ENCODE measurements at places on chromosomes 5 and 9.

- no peak for DNase-seq
These were observed 35.7 kb downstream of the DPYSL3 start for GRCh38 chr5:147474140-147474539.

- no peak for DNase-seq
These were observed 172.7 kb upstream of the MEF2C start for GRCh38 chr5:89055695-89056085.

GRCh38 chr5:68225188-68225910, 9.8 kb downstream of the PIK3R1 start:
- peak; percentile 28 for DNase-seq

GRCh38 chr5:149317281-149318048, 27.8 kb upstream of the GRPEL2 start:
- DNase-seq, result no peak

GRCh38 chr9:83422527-83422926, 115.7 kb downstream of the FRMD3 start:
- DNase-seq, result no peak

DNA sequence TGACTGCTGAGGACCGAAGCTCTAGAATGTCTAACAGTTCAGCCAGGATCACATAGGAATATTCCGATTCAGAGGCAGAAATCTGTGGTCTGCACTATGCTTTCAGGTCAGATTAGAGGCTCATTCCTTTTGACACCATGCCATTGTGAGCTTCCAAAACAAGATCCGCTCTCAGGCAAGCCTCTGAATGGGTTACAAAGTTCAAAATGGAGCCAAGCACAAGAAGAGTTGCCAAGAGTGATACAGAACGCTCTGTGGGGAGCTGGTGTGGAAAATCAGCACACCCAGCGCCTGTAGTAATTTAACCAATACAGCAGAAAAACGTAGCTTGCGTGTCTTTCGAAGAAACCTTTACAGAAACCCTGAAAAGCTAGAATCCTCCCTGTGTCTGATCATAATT, 33.3 kb upstream of the FAT2 start:
- peak; percentile 47 for DNase-seq

DNA sequence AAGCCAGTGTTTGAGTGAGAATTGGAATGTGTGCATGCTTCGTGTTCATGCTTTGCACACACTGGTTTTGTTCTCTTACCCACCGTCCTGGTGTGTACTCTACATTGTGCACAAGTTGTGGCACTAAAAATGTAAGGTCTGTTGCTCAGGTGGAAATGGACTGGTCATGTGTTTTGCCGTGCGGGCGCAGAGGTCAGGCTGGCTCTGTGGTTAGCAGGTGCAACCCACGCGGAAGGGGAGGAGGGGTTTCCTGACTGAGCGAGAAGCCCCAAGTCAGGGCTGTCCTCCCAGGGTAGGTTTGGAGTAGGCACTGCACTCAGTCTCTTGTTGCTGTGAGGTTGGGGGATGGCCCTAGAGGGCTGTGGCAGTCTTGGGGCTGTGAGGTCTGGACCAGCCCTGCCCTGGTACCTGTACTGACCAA, 86.6 kb downstream of the EHMT1 start:
- no peak for DNase-seq

DNA sequence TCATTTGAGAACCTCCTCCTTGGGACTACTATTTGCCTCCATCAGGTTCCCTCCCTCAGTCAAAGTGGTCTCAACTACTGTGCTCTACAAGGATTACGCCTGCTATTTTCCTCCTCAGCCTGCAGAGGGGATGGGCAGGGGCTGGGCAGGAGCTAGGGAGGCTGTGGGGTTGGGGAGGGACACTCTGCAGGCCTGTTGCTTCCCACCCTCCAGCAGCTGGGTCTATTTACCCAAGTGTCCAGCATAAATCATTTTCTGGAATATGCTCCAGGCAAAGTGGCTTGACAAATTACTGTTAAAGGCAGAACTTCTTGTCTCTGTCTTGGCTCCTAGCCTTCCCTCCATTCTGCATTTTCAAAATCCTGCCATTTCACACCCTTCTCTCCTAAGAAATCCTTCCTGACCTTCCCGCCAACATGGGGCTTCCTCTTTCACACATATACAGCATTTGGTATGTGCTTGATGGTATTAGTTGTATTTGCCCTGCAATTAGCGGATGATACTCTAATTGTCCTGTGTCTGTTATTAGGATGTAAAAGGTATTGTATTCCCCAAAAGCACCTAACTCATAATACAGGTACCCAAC, 106.7 kb downstream of the EFNA5 start:
- no peak for DNase-seq

- DNase-seq, result no peak
These were observed 174.4 kb downstream of the MARCHF11 start for GRCh38 chr5:16005225-16005624.

DNA sequence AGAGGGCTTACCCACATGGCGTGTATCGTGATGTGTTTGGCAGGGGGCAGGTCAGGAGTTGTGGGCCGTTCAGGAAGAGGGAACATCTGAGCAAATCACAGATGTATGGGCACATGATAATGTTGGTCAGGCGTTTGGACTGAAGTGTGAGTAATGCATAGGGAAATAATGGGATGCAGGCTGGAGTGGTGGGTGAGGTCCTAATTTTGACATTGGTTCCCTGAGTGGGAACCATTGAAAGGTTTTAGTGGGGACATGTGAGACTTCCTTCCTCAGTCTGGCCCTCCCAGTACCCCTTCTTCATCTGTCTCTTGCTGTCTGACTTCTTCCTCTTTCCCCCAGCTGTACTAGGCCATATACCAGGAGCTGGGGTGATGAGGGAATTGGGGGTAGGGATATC, 7.6 kb downstream of the OTULIN start:
- no peak for DNase-seq

- DNase-seq, result no peak
These were observed 307.6 kb downstream of the CWC27 start for GRCh38 chr5:65076251-65076869.

- DNase-seq, result no peak
These were observed 91.9 kb upstream of the CHD1 start for GRCh38 chr5:99020698-99021048.

DNA sequence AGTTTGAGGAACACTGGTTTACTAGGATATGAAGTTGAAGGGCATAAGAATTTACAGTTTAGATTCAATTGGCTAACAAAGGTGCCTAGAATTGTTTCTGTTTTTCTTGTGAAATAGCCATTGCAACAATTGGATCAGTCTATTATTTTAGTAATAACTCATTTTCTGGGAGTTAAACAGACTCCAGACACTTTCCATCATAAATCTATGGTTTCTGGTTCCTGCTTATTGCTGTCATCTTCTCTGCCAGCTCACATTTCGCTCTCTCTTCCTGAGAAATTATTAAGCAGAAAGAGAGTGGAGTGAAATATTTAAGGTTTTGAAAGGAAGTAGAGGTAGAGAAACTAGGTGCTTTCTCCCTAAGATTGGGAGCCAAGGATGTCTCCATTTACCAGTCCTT, 165.1 kb upstream of the PRR16 start:
- no peak for DNase-seq

GRCh38 chr5:161287436-161287835, 259.1 kb downstream of the GABRB2 start:
- DNase-seq, result no peak

- DNase-seq, result no peak
These were observed 324 bp downstream of the LPCAT1 start for GRCh38 chr5:1523480-1523792.

- no peak for DNase-seq
These were observed 68.8 kb downstream of the ITGA1 start for GRCh38 chr5:52856564-52856963.

- no peak for DNase-seq
These were observed 8.7 kb downstream of the HINT1 start for GRCh38 chr5:131156385-131156784.

- DNase-seq, result no peak
These were observed 28.0 kb upstream of the GRAMD2B start for GRCh38 chr5:126395198-126395597.

DNA sequence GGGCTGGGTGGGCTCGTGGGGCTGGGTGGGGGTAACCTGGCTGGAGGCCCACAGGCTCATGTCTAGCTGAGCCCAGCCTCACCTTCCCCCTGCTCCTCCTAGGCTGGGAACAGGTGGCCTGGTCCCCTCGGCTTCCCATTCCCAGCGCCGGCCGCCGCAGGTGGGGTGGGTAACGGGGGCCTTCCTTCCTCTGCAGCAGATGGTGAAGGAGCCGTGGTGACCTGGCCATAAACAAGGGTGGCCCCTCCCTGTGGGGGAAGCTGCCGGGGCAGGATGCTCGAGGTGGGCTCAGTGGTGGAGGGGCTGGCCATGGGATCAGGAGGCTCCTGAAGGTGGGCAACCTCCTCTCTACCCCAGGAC, 41.0 kb upstream of the EGFL7 start:
- peak; percentile 16 for DNase-seq

- no peak for DNase-seq
These were observed 263.3 kb downstream of the TMEM167A start for GRCh38 chr5:82813861-82814260.

DNA sequence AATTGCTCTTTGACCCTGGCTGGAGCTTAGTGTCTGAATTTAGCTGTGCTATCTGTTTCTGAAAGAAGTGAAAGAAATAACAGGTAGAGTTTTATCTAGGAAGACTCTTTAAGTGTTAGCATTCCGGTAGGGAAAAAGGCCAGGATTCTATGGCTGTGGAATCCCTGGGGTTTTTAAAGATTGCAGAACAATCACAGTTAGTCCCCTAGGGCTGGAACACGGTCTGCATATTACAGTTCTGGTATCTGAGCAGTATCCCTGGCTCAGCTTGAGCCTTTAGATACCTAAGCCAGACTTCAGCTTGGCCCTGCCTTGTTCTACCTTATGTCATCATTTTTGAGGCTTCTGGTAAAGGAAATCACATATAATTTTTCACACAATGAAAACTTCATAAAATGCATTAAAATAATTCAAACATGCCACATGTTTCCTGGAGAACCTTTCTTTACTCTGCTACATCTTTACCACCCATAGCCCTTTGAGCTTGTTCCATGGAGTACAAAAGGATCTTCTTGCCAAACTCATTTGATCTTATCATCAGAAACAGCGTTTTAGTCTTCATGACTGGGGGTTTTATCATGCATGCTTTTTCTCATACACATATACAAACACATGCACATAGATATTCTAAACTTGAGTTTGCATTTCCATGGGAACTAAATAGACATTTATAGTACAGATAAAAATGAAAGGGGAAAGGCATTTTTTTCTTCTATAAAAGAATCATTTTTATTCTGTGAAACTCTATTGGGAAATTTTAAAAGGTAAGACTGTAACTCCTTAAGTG, 410.8 kb downstream of the CETN3 start:
- DNase-seq, result no peak

DNA sequence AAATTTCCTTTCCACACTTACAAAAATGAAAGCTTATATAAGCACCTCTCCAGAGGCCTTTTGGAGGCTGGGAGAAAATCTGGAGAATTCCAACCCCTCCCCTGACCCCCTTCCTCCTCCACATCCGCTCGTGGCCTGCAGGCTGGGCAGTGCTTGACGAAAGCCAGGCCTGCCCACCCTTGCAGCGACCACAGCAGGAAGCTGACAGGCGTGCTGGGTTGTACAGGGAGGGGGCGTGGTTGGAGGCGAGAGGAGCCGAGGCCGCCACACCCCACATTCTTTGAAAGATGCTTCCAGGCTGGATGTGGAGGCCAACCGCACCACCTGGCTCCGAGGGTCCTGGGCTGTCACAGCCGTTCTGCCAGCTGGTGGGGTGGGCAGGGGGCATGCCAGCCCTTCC, 47.8 kb upstream of the IER5L start:
- peak; percentile 88 for DNase-seq

GRCh38 chr9:137428841-137429545, 5.8 kb downstream of the NOXA1 start:
- DNase-seq, result no peak

DNA sequence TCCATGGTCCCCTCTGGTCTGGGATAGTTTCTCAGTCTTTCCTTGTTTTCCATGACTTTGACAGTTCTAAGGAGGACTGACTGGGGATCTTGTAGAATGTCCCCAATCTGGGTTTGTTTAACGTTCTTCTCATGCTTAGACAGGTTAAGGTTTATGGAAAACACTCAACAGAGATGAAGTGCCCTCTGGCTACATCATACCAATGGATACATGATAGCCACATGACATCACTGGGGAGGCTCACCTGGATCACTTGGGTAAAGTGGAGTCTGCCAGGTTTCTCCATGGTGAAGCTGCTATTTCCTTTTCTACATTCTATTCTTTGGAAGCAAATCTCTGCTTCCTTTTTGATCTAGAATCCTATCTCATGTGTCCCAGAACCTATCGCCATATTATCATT, 23.8 kb upstream of the ALDH1B1 start:
- no peak for DNase-seq

DNA sequence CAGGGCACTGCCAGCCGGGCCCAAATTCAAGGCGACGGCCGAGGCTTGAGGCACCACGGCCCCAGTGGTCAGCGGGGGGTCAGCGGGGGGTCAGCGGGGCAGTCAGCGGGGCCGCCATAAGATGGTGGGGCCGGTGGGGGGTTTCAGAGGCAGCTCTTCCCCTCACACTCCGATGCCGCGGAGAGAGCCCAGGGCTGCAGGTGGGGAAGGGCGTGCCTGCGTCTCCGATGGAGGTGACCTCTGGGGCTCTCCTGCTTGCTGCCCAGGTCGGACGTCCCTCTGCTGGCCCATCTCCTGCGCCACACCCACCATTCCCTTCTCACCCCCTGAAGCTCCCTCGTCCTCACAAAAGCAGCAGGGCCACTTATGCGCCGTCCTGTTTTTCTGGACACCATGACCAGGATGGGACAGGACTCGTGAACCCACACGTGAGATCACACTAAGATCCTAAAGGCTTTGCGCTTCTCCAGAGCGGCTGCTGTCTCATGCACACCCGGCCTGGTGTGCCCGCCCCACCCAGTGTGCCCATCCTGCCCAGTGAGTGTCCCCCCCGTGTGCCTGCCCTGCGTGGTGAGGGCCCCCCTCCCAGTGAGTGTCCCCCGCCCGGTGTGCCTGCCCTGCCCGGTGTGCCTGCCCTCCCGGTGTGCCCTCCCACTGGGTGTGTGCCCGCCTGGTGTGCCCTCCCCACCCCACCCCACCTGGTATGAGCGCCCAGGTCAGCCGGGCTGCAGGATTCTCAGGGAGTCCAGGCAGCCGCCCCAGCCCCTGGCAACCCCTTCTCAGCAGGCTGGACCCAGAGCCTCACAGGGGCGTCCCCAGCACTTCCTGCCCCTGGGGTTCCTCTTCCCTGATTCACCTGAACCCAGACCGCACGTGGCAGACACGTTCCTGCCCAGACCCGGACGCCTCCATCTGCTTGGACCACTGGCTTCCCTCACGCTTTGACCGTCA, 48.7 kb upstream of the NKD2 start:
- no peak for DNase-seq

GRCh38 chr9:91644433-91644832, 220.8 kb upstream of the NFIL3 start:
- no peak for DNase-seq

- DNase-seq, result no peak
These were observed 466.9 kb downstream of the DMRTA1 start for GRCh38 chr9:22913518-22913917.

- DNase-seq, result no peak
These were observed 125.0 kb upstream of the SLC12A2 start for GRCh38 chr5:127958421-127959011.

GRCh38 chr5:176173647-176174046, 64.6 kb upstream of the SIMC1 start:
- no peak for DNase-seq

Measured in femur (tissue), 1 donor.